ENCODE measurements at places on chromosomes 1 and 21. TPM values are rescaled to one million over a fixed set of nuclear protein-coding genes. Genes with fewer than 3 reads are reported as not detected.

DNA sequence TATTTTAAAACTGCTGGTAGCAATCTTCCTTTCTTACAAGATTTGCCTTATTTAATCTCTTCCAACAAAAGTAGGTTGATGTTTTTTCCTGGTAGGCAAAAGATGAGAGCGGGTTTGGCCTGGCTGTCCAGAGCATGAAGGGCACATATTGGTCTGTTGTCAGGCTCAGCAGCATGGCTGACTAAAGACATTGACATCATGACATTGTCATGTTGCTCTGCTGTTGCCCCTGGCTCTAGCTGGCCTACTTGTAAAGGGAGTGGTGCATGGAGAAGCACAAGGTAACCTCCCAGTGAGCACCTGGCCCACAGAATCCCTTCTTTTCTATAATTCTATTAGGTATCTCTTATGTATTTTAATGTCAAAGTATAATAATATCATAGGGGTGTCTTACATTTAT is 23.6 kb downstream of the GNPAT start:
- no peak for DNase-seq
- no peak overlapping the region for H3K27ac ChIP-seq
- H3K27me3 ChIP-seq: no peaks in the 10 kb centered on the region
- H3K36me3 ChIP-seq: peaks cover 90% of the 10 kb centered on the region
- no peak overlapping the region for H3K4me3 ChIP-seq

DNA sequence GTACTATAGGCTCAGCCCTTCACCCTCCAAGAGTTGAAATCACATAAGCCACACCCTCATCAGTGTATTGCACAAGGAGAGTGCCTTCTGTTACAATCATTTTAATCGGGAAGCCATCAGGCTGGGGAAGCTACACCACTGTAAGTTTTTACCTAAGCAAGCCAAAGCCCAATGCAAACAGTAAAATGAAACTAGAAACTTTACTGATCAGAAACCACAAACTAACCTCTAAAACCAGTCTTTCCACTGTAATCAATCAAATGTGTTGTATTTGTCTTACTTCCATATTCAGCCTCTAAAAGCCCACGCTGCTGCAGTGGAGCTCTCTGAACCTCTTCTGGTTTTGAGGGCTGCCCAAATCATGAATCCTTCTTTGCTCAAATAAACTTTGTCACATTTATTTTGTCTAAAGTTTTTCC is 26.2 kb downstream of the CAPN8 start:
- no peaks in the 10 kb centered on the region for H3K4me1 ChIP-seq
- no peak overlapping the region for H3K27ac ChIP-seq
- no peak for DNase-seq
- H3K36me3 ChIP-seq: no peaks in the 10 kb centered on the region
- H3K4me3 ChIP-seq: no peak overlapping the region
- no peaks in the 10 kb centered on the region for H3K27me3 ChIP-seq

DNA sequence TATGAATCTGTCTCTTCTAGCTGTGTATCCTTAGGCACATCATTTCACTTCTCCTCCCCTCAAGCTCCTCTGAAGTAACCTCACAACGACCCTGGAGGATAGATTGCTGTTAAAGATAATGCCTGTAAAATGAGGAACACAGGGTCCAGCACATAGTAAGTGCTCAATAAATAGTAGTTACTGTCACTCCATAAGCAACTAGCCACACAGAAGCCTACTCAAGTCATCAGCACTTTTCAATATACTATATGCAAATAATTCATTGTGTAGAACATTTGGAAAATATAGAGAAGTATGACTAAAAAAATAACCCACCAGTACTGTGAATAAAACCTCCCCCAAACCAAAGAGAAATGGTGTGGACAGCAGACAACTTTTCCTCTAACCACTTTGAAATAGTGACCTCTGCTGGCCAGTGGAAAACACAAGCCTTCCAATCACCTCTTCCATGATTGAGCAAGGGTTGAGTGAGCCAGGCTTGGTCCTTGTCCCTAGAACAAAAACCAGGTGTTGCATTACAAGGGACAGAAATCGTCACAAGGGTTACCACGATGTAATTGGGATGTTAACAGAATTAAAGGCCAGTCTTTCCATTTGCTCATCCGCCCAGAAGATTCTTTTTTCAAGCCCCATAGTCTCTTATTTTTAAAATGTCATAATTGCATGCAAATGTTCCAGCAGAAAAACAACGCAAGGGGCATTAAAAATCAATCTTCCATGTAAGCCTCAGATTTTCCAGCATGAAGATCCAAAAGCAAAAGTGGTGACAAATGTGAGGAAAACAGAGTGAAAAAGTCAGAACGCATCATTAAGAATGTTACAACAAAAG is 15.7 kb upstream of the GLIS1 start:
- no peak overlapping the region for H3K27ac ChIP-seq
- no peaks in the 10 kb centered on the region for H3K36me3 ChIP-seq
- H3K4me1 ChIP-seq: no peaks in the 10 kb centered on the region
- no peak for DNase-seq

DNA sequence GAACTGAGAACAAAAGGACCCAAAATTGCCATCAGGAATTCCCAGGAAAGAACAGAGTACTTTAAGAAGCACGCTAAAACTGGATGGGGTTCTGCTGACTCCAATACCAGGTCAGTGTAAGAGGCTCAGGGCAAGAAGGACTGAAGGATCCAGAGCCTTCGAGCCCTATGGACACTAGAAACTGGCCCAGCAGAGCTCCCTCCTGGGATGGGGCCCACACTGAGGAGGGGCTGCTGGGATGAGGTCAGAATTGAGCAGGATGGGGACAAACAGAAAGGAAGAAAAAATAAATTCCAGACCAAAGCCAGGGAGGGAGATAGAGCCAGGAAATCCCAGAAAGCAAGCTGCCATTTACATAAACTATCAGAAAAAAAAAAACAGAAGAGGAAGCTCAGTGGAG is 222.4 kb upstream of the COA6 start:
- no peak overlapping the region for H3K4me3 ChIP-seq
- H3K27me3 ChIP-seq: peaks cover 5% of the 10 kb centered on the region
- H3K27ac ChIP-seq: no peak overlapping the region
- H3K4me1 ChIP-seq: no peaks in the 10 kb centered on the region

- no peak overlapping the region for H3K4me3 ChIP-seq
- H3K4me1 ChIP-seq: no peaks in the 10 kb centered on the region
- H3K27ac ChIP-seq: no peak overlapping the region
- no peak for DNase-seq
- H3K27me3 ChIP-seq: no peaks in the 10 kb centered on the region
Measured at GRCh38 chr1:233478611-233479010, 135.3 kb upstream of the KCNK1 start.

The GPX7 gene
- total RNA-seq: 9.3 TPM
